ENCODE measurements at places on chromosomes 12 and 14.
A peak's percentile ranks its signal among the peaks of the same experiment; 100 is the strongest.

DNA sequence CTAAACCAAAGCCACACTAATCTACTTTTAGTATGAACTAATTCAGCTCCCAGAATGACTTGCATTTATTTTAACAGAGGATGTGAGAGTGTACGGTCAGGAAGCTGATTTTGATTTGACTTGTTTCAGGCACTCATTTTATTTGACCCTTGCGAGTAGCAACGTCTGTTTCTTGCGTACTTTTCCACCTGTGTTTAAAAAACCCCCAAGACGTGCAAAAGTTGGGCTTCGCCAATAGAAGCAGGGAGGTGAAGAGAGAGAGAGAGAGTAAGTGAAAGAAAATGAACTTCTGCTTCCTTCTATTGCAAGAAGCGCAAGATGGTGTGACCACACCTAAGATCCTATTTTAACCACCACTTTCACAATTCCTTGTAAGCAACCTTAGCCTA is 6.7 kb upstream of the SLC15A4 start:
- no peak for DNase-seq

DNA sequence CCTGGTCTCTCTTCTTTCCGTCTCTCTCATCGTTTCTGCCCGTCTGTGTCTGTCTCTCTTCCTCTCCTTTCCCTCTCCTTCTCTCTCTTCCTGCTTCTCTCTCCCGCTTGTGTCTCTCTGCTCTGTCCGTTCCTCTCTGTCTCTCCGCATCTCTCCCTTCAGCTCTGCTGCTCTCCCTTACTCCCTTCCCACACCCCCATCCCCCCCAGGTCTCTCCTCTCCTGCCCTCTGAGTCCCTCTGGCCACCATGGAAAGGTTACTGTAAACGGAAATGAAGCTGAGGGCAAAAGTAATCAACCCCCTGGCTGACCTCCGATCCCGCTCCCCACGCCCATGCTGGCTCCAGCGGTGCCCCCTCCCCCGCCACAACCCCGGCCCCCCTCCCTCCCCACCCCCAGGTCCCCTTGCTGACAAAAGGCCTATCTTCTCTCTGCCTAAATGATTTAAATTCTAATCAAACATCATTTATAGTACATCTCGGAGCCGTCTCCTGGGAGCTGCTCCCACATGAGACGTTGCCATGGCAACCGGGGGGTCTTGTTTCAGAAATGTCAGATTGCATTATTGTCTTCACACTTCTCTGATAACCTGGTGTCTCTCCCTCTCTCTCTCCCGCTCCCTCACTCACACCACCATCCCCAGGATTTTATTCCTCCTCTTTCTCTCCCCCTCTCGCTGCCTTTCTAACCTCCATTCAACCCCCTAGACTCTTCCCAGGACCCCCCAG is 203.8 kb downstream of the RBM19 start:
- no peak for DNase-seq

GRCh38 chr12:13503094-13503835 is 306.7 kb downstream of the EMP1 start:
- no peak for DNase-seq

DNA sequence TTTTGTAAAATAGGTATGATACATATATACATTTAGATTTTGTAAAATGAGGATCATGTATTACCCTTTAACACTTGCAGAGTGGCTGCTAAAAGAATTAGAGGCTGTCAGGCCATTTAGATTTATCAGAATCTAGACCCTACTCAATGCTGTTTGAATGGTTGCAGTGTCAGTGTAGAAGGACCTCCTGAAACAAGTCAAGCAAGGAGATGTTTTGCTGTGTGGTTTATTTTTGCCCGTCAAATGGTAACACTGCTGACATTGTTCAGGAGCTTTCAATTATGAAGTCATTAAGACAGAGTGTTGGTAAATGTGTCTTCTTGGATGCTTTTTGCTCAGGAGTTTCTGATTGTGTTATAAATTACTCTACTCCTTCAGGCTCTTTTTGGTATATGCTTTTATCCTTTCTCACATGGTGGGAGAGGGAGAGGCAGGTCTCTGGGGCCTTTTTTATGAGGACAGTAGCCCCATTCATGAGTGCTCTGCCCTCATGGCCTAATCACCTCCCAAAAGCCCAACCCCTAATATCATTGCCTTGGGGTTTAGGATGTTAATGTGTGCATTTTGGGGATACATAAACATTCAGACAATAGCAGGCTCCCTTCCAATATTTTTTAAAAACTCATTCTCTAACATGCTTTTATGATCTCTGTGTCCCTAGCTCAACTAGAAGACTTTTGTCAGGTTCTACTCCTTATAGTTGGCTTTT is 16.5 kb downstream of the EID3 start:
- peak; percentile 81 for DNase-seq

DNA sequence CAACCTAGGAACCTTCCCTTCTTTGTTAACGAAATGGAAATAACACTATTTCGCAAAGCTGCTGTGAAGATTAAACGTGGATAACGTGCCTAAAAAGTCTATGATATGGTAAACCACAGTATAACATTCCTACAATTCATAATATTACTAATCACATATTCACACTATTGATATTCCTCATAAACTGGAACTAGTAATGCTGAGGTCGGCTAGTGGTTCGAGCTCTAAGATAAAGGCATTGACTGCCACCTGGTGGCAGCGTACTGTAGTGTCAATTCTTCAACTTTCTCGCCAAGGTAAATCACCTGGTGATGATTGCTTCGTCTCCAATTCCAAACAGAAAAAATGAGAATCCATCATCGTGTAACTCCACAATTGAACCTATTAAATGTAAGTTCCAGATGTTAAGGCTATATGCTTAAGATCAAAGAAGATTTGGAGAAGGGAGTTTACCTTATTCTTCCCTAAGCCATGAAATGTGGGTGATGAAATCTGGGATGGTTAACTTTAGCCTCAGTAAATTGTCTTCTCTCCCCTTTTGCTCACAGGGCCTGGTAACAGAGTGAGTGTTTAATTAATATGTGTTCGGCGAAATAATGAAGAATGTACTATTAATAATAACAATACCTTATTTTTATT is 197.5 kb upstream of the TMEM132C start:
- peak; percentile 1 for DNase-seq

- no peak for DNase-seq
These were observed 760.1 kb downstream of the RPS29 start for GRCh38 chr14:48826058-48826457.

GRCh38 chr12:109173443-109174240 is 57.3 kb downstream of the ACACB start:
- no peak for DNase-seq

- DNase-seq: no peak
These were observed 200.5 kb upstream of the OR4E1 start for GRCh38 chr14:21874167-21874566.

DNA sequence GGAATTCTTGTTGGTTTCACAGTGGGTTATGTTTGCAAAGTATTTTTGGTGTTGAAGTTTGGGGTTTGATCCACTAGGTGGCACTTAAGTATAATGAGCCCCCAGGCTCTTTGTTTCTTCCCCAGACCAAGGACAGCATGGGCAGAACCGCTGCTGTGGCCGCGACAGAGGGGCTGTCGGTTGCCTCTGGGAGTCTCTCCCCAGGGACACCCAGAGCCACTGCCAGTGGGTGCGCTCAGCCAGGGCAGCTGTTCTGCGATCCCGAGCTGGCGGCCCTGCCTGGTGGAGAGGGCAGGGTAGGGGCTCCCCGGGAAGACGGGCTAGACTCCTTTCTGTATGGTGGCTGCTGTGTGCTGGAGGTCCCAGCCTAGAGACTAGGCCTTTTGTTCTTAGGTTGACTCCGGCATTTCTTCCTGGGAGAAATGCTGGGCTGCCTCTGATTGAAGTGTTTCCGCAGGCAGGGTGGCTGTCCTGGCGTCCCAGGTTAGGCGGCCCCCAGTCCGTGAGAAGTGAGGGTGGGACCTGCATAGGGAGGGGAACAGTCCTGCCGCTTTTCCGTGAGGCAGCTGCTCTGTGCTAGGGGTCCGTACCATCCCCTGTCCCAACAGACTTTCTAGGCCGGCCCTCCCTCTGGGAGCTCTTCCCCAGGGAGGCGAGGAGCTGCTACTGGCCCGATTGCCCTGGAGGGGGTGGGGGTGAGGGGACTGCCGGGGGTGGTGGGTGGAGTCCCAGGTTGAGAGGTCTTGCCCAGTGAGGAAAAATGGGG is 253.1 kb upstream of the PELI2 start:
- no peak for DNase-seq

DNA sequence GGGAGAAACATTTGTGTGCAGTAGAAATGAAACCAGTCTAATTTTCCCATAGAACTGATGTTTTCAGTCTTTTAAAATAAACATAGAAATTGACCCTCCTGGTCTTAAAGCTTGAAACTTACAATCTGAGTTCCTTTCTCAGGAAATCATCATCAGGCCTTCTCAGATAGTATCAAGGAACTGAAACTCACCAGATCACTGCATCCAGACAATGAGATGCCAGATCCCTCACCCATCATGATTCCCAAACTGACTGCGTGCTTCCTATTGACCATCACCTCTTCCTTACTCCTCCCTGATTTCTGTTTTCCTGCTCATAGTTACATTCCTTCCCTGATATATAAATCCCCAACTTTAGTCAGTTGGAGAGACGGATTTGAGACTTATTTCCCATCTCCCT is 195.0 kb upstream of the AMIGO2 start:
- no peak for DNase-seq

GRCh38 chr12:115240251-115240650 is 556.3 kb upstream of the TBX3 start:
- no peak for DNase-seq

DNA sequence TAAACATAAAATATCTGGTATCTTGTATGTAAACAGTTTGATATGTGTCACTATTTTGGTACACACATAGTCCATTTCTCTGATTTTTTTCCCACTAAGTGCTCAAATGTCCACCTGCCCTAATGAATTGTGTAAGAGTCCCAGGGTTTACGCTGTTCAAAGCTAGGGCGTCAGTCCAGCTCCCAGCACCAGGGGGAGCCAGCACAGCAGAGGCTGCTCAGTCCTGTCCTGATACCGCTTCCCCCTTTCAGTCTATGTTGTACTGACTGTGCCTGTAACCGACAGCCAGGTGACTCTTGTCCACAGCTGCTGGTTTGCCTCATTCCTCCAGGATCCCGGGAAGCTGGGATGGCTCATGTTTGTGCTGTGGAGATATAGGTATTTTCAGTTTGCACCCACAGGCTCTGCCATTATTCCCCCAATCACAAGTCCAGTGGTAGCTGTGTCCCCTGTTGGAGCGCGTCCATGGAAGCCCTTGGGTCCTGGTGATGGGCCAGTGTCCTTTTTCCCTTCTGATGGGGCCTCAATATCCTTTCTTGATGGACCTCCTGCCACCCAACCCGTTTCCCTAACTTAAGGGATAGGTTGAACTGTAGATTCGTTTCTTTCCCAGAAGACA is 242.0 kb downstream of the NEDD1 start:
- DNase-seq: peak; percentile 19

DNA sequence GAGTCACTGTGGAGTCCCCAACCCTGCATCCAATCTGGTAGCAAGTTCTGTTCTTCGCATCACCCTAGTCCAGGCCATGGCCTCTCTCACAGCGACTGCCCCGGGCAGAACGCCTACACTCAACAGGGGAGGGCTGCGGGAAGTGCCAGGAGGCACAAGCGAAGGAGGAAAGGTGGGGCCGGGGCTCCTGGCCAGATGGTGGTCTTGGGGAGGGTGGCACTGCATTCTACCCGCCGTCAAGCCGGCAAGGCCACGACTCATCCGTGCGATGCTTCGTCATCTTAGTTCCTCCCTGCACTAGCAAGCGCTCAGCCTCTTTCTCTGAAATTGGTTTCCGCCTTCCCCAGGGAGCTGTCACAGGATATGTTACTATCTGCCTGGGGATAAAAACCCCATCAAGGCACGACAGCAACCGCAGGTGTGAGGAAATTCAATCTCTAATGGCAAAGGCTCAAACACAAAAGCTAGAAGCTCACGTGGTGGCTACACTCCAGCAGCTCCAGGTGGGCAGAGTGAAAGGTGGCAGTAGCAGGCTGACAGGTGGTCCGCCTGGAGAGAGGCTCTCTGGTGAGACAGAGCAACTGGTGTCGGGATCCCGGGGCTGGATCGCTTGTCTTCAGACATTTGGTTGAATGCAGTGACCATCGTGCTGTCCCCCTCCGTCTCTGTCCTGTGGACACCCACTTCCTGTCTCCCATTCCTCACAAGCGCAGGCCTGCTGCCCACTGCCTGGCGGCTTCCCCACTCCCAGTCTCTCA is 34.1 kb downstream of the ACADS start:
- DNase-seq: no peak

DNA sequence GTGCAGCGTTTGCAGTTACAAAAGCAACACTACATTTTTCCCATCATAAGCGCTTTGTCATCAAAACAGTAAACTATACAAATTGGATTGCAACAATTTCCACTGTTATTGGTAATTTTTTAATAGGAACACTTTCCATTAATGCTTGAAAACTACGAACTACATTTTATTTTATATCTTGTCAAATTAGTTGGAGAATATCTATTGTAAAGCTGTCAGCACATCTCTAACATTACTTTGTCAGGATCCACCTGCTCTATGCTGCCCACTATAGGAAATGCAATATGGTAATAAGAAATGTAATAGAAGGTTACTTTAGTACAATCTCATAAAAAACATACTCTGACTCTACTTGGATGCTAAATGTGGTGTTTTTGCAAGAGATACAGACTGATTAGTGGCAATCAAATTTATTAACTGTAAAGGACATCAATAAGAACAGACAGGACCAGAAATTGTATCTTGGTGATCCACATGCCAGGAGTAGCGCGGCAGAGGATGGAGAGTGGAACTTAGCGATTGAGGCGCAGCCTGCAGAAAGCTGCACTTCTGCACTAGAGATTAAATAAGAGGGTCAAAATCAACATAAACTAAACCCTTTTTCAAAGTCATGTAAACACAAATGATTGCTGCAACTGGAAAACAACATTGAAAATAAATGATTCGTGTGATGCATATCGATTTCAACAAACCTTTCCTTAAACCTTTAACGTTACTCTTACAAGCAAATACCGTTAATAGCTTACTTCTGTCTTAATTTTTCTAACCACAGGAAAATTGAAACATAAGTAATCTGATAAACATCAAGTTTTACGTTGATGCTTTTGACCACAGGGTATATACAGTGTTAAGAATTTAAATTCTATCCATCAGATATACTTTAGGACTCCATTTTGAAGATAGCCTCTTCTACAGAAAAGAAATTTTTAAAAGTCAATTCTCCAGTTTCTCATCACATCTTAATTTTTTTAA is 3.6 kb upstream of the ARID2 start:
- peak; percentile 49 for DNase-seq

DNA sequence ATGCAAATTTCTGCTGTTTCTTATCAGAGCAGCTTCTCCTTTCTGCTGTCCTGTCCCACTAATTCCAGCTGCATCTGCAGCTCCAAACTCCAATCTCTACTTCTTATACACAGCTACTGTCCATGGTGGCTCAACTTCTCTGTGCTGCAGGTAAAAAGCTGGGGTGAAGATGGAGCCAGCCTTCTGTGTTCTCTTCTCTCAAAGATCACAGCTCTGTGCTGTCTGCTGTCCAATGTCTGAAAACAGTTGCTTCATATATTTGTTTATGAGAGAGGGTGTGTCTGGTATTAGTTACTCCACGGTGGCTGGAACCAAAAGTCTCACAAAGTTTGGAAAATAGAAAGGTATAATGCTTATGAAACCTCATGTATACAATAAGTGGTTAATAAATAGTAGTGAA is 445.8 kb upstream of the TBX3 start:
- DNase-seq: no peak

- no peak for DNase-seq
These were observed 61.7 kb downstream of the SUSD6 start for GRCh38 chr14:69673104-69673503.
